NCI-H1436 (cell line): ENCODE measurements at places on chromosomes 4 and X.

- DNase-seq = no peak
These were observed 80.5 kb upstream of the LNX1 start for GRCh38 chr4:53671757-53672156.

DNA sequence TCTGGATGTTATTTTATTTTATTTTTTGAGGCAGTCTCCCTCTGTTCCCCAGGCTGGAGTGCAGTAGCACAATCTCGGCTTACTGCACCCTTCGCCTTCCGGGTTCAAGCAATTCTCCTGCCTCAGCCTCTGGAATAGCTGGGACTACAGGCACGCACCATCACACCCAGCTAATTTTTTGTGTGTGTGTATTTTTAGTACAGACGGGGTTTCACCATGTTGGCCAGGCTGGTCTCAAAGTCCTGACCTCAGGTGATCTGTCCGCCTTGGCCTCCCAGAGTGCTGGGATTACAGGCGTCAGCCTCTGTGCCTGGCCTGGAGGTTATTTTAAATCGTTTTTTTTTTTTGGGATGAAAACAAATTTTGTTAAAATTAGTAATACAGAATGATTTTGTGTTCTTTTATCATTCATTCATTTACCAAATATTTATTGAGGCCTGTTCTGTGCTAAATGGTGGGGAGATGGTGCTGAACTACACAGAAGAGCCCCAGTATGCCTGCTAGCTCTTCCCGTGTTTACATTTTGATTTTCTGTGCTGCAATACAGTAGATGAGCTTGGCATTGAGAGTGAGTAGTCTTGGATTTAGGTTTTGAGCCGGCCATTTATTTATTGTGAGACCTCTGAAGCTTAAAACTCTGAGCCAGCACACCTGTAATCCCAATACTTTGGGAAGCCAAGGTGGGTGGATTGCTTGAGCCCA, 22.7 kb downstream of the ADD1 start:
- no peak for DNase-seq

DNA sequence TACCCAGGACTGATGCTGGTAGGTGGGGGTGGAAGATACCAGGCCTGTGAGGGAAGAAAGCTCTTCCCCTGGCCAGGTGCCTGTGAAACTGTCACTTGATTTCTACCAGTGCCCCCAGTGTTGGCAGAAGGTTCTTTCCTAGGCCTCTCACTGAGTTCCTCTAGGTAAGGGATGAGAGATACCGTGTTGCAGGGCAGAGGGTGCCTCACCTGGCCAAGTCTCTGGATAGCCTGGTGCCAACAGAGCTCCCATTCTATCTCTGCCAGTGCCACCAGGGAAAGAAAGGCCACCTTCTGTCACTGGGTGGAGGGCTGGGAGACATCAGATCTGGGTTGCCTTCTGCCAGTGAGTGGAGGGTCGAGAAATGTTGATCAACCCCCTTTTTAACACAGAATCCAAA, 94.1 kb downstream of the RTL5 start:
- no peak for DNase-seq

DNA sequence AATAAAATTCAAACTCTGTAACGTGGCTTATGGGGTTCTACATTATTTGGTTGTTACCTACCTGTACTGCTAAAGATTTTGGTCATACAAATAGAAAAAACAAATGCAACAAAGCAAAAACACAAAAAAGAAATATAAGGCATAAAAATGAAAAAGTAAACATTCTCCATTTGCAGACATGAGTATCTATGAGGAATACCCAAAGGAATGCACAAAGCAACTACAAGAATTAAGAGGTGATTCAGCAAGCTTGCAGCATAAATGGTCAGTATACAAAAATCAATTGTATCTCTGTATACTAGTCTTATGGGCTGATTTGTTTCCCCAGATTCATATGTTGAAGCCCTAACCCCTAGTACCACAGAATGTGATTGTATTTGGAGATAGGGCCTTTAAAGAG, 3.6 kb upstream of the PDE5A start:
- no peak for DNase-seq

DNA sequence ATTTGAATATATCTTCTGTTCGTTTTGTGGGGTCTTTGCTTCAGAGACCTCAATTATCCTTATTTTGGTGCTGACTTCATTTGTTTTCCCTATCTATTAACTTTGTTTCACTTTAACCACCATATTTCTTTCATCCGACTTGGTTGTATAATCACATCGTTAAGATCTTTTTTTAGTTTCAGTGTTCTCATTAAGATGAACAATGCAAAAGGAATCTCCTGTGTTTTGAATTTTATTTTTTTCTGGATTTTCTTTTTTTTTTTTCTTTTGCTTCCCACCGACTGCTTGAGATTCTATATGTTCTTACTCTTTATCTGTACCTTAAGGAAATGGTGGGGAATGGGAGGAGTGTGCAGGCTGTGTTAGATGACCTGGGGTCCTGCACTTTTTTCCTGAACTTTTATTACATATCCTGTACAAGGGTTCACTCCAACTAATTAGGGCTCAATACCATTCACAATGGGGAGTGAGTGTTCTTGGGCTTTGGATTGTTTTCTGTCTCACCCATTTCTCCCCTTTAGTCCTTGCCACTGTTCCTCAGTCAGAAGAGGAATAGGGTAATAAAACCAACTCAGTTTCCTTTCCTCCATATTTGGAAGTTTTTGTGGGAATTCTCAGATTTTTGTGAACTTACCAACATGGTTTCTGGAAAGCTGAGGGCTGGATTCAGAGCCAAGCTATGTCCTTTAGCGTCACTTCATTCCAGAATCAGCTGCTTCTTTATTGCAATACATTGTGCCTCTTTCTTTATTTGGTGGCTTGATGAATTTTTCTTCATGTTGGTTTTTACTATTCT, 43.2 kb upstream of the BMPR1B start:
- no peak for DNase-seq

GRCh38 chr4:13597141-13597540, 30.4 kb downstream of the BOD1L1 start:
- DNase-seq = no peak

DNA sequence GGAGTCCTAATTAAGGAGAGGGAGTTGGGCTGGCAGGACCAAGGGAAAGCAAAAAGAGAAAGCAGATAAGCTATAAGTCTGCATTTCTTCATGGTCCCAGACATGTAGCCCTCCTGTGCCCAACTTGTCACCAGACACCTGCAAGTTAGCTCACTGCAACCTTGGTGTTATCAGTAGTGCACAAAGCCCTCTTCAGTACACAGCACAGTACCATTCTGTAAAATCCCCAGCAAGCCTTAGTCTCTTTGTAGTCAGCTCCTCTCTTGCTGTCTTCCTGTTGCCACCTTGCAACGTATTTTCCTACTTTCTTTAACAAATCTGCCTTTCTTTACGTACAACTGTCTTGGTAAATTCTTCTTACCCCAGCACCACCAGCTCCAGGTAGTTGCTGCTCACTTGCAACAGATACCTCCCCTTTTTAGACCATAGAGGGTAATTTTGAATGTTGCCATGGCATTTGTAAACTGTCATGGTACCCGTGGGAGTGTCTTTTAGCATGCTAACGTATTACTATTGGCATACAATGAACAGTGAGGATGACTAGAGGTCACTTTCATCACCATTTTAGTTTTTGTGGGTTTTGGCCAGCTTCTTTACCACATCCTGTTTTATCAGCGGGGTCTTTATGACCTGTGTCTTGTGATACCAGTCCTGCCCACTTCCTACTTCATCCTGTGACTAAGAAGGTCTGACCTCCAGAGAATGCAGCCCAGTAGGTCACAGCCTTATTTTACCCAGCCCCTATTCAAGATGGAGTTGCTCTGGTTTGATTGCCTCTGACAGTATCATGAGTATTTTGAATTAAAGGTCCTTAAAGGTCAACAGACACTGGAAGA, 28.3 kb upstream of the AP1S2 start:
- DNase-seq = no peak

DNA sequence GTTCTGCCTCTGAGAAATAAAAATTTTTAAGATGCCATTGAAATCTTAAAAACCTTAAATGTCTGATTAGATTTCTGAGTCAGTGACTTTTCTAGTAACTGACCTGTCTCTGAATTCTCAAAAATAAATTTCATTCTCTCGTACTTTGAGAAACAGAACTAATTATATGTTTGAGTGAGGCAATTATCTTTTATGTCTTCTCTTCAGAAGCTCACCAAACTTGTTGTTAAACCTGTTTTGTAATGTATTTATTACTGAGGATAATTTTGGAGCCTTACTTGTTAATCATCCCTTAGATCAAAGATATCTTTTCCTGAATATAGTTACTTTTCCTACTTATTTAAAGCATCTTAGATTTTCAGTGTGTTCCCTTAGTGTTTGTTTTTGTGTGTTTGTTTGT, 64.5 kb upstream of the MMAA start:
- DNase-seq = no peak

DNA sequence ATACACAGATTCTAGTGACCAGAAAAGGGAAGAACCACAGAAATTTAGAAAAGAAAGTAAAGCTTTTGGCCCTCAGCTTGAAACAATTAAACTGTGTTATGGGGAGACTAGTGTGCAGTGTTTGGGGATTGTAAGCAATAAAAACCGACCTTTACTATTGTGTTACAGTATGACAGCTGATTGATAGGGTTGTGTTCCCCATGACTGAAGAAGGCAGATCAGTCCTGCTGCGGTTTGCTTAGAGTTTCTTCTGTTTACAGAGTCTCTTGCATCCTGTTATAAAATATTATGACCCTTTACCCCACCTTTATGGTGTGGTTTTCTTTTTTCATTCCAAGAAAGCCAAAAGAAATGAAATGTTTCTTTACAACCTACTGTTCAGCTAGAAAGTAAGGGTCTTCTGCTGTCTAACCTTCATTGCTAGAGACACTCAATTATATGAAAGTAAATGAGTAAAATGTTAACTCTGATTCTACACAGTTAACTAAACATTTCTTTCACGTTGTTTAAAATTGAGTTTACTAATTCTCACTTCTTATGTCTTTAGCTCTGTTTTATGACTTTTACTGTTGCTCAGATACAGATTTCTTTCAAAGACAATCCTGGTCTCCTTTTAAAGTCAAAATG, 18.1 kb downstream of the CHIC1 start:
- no peak for DNase-seq

DNA sequence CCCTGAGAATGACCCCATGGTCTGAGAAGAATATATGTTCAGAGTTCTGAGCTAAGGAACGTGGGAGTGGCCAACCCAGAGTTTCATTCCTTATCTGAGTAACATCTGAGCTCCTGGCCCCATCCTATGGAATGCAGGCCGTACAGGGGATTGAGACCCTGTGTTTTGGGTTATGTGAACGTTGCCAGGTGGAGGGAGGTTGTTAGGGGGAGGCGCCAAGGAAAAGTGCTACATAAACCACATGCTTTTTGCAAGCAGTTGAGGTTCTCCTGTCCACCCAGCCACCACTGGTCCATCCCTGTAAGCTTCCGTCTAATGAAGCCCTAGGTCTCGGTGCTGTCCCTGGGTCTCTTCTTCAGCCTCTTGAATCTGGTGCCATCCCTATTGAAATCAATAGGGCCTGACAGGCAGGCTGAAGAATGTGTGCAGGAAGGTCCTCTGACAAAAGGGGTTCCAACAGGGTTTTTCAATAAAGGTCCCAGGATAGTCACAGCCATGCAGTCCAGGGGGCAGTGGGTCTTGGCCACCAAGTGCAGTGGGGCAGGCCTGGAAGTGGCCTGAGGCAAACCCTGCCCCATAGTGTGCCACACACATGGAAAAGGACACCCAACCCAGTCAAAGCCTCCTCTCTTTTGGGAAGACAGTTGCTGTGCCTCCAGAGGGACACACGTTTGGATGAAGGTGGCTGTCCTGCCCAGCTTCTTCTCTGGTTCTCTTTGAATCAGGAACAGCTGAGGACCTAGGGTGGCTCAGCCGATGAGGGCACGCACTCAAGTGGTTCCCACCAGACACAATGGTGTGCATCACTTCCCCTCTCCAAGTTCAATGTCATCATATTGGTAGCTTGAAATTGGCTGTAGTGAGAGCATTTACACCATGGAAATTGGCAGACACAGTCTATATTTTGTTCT, 53.5 kb downstream of the HTRA3 start:
- DNase-seq = no peak

- no peak for DNase-seq
These were observed 66.1 kb downstream of the DNAAF6 start for GRCh38 chrX:107272431-107272921.

DNA sequence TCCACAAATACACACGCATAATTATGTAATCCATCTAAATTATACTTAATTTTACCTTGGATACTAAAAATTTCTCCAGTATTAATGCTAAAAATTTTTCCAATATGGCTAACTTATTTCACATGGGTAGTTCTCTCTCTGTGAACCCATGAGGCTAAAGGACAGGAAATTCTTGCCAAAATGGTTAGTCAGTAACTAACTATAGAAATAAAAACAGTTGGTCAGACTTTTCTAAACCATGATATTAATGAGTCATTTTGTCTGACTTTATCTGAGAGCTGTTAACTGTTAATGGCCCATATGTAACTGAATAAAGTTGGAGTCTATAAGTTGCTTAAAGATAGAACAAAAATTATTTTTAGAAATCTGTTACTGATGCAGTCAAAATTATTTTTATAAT, 549.4 kb downstream of the TLL1 start:
- no peak for DNase-seq

DNA sequence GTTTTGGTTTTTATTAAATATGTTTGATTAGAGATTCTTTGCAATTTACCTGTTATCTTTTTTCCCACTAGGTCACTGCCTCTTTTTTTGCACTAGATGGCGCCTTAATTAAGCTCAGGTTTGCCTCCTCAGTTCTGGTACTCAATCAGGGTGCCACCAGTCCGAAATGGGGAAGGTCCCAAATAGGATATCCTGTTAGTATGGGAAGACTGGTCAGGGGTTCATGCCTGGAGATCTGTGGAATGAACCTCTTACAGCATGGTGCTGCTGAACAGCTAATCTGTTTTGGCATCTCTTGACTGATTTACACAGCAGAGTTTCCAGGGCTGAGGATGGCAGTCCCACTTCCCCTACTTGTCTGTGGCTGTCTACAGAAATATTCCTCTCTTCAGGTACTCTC, 24.2 kb upstream of the VSIG1 start:
- no peak for DNase-seq
